Prostate gland (tissue), 2 donors: ENCODE measurements at places on chromosomes 6 and 20. TPM values are rescaled to one million over a fixed set of nuclear protein-coding genes. Genes with fewer than 3 reads are reported as not detected.

The SIM1 gene
- total RNA-seq, result 0.85 TPM

DNA sequence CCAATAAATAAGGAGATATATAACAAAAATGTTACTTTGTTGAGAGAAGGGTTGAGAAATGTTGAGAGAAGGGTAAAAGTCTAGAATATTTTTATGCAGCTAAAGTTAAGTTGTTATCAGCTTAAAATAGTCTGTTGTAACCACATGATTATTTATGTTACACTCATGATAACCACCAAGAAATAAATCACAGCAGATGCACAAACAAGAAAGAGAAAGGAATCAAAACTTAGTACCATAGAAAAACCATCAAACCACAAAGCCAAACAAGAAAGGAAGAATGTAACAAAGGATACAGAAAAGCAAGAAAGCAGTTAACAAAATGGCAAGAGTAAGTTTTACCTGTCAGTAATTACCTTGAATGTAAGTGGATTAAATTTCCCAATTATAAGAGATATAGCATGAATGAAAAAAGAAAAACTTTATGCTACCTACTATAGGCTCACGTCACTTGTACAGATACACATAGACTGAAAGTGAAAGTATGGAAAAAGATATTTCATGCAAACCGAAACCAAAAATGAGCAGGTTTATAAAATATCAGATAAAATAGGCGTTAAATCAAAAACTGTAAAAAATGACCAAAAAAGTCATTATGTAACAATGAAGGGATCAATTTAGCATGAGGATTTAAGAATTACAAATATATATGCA, 93.6 kb downstream of the STXBP5 start:
- no peak for DNase-seq

The PMEPA1 gene
- 96.5 TPM for total RNA-seq

GRCh38 chr20:2656471-2657117, 4.2 kb downstream of the NOP56 start:
- no peak for DNase-seq

DNA sequence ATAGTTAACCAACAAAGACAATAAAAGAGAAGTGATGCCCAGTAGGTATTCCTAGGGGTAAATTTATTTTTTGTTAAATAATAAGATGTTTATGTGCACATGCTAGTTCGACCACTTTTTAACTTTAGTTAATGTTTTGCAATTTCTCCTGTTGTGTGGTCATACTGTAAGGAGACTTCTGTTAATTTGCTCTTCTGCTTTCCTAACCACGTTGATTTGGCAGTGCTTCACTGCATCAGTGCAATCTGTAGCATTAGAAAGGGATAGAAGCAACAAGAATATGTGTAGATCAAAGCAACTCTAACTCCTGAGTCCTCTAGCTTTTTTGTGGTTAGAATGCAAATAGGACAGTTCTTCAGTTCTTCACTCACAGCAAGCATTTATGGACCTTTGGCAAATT, 13.9 kb downstream of the MYB start:
- DNase-seq, result no peak

DNA sequence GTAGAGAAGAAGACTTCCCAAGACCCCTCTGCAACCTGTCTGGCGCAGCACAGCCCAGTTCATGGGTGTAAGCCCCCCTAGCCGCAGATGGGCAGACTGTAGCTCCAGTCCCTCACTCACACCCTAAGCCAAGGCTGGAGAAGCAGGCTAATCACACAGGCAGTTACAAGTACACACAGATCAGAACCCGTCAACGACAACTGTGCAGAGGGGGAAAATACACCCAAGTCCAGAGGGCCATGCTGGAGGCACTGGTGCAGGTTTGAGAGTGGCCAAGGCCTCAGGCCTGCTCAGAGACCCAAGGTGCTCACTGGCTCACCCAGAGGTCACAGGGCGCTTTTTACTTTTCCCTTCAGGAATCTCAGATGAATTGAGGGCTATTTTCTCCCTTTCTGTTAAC, 106.1 kb downstream of the NOL4L start:
- no peak for DNase-seq

DNA sequence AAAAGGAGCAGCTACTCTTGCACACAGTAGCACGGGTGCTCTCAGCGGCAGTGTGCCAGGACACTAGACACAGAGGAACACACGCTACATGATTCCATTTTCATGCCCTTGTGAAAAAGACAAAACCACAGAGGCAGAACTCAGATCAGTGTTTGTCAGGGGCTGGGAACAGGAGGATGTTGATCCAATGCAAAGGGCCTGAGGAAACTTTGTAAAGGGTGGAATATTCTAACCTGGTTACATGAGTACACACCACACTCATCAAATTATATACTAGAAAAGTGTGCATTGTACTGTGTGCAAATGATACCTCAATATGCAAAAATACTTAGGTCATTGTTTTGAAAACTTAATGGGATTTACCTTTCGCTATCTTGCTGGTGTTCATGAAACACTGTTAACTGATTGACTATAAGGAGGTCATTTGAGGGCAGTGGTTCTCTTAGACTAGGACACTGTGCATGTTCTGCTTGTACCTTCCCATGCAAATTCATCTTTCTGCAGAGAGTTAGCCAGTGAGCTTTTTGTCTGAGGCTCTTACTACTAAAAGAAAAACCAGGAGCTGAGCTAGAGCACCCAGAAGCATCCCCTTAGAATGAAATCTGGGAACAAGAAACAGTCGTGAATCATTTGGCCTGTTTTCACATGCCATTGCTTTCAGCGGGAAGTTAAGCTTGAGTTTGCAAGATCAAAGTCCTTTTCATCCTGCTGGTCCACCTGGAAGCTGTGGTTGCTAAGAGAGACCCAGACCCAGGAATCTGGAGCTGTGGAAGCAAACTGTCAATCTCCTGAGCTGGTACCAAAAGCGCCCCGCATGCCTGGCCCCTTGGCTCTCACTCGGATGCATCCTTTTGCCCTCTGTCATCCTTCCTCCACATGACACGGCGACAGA, 204.8 kb downstream of the TTLL2 start:
- no peak for DNase-seq

GRCh38 chr6:21181866-21182265, 411.7 kb upstream of the SOX4 start:
- no peak for DNase-seq

The GPX5 gene
- not detected for total RNA-seq

The SRPK1 gene
- total RNA-seq, result 59.4 TPM

The TRPC4AP gene
- total RNA-seq, result 65.4 TPM

GRCh38 chr6:82337688-82338257, 25.8 kb upstream of the TPBG start:
- DNase-seq, result peak; percentile 11

The C20orf96 gene
- total RNA-seq, result 4.7 TPM

DNA sequence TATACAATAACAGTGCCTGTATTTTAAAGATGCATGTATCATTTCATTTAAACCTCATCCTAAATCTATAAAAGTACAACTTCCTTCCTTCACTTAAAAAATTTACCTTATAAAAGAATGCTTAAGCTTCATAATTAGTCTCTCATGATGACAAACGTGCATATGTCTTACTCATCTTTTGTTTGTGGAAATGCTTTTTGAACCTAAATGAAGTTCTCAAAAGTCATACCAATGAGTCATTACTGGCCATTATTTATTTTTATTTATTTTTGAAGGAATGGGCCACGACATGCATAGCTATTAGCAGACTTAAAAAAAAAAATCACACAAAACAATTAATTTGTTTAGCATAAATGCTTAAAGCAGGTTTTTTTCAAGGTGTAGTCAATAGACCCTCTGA, 3.7 kb downstream of the TFB1M start:
- DNase-seq, result no peak

The PTPRK gene
- 32.0 TPM for total RNA-seq

GRCh38 chr20:61933481-61933950, 132.2 kb downstream of the TAF4 start:
- no peak for DNase-seq

The POM121L2 gene
- not detected for total RNA-seq

The CAP2 gene
- 8.7 TPM for total RNA-seq

The NFKBIL1 gene
- total RNA-seq, result 48.7 TPM

The ERMARD gene
- 33.2 TPM for total RNA-seq
